Spinal cord (tissue), 10 donors: ENCODE measurements at places on chromosomes 2 and 18.

GRCh38 chr2:188940171-188940570 is 34.0 kb upstream of the COL3A1 start:
- DNase-seq, result peak; percentile 45

DNA sequence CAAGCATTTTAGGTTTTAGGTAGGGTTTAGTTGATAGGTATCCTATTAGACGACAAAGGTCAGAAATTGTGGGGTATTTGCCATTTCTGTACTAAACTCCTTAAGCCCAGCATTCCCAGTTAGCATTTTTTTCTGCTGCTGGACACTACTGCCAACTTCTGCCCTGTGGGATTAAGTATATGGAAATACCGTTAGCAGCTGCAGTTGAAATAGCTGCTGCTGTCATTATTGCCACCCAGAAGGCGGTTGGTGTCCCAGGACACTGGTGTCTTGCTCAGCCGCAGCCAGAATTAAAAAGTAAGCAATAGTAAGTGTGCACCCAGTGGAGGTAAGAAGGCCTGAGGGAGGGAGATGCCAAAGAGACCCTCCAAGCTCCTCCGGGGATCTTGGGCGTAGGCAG is 1.9 kb upstream of the UXS1 start:
- DNase-seq, result no peak

- peak; percentile 44 for DNase-seq
Observed at GRCh38 chr2:85231952-85232351, 95.8 kb downstream of the TGOLN2 start.

GRCh38 chr2:191176305-191176704 is 25.5 kb upstream of the STAT4 start:
- DNase-seq, result no peak

GRCh38 chr2:61750624-61751023 is 103.2 kb downstream of the FAM161A start:
- DNase-seq, result no peak

- DNase-seq, result no peak
Observed at GRCh38 chr2:233817995-233818638, 36.2 kb downstream of the HJURP start.

DNA sequence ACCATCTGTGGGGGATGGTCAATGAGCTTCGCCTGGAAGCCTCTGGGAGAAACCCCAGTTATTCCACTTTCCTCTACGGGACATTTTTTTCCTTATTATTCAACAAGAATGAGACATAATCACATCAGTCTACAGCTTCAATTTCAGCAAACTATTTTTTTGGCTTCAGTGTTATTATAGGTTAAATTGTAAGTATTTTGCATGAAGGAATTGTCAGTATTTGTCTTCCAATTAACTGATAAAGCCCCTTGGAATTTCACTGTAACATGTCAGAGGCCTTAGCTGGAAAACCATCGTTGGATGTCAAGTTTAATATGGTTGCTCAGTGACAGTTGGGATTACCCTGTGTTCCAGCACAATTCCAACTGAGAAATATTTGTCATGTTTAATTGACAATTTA is 480.9 kb upstream of the CHST9 start:
- DNase-seq, result no peak

GRCh38 chr2:13574831-13575230 is 858.1 kb downstream of the TRIB2 start:
- no peak for DNase-seq

DNA sequence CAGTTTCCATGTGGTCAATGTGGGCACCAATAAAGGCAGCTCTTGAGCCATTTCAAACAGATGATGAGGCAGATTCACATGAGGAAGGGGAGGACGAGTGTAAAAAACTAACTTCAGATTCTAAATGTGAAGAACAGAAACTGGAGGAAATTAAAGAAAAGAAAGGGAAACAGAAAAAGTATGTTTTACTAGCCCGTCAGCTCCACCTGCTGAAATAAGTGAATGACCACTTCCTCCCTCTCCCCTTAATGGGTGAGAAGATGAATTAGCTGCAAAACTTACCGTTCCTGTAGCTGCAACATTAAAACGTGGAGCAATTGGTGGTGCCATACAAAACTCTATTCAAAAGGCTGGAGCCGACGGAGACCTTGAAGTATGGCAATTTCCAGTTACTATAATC is 203.5 kb downstream of the UXS1 start:
- no peak for DNase-seq

- DNase-seq, result no peak
Observed at GRCh38 chr18:38940863-38941531, 1375.4 kb upstream of the CELF4 start.

DNA sequence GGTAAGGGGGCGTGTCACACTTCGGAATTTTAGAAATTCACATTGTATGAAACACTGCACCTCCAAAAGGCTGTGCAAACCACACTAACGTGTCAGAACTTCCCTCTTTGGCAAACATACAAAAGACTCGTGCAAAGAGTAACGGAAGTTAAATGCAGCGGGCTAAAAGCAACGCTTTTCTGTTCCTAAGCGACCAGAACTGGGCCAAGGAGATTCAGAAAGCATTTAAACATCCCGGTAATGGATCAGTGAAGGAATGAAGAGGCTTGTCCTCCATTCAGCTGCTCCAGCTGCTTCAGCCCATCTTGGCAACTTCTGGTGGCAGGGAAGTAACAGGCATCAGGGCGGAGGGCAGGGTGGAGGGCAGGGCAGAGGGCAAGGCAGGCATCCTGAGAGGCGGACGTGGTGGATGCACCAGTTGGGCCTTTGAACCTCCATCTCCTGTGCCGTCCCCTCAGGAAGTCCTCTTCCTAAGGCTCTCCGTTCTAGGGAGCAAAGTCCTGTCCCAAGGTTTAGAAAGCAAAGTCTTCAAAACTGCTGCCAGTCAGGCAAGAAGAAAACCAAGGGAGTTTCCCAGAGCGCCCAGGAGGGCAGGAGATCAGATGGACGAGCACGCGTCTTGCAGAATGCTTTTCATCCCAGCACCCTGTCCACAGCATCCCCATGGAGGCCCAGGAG is 230.7 kb downstream of the ZNF516 start:
- peak; percentile 46 for DNase-seq

- DNase-seq, result no peak
Observed at GRCh38 chr18:46068763-46069162, 3.3 kb downstream of the PSTPIP2 start.

DNA sequence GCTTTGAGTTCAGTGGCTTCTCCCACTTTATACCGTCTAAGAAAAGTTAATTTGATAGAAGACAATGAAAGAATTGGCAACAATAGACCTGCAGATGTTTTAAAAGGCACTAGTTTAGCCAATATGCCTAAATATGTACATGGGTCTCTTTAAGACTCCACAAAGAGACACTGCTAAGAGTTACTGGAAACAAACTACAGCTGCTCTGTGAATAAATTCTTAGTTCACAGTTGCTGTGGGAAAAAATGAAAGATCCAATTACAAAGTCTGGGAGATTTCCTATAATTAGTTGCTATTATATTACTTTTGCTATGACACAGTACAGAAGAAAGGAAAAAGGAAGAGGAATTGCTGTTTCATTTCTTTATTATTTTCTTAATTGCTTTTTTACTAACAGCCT is 34.3 kb downstream of the SCN9A start:
- no peak for DNase-seq

DNA sequence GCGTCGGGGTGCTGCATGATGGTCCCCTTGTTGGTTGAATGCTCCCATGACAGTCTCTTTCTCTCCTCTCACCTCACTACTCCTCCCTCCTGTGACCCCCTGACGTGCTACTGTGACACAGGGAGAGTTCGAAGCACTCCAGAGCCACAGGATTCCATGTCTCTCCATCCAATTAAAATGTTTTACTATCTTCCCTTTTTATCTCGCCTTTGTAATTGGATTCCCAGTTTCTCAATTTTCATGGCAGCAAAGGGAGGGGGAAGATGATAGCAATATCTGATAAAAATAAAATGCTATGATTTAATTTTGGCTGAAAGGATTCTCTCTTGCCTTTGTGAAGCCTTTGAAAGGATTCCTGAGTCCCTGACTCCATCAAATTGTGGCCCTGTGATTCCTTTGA is 271.9 kb upstream of the SLC14A2 start:
- no peak for DNase-seq

- DNase-seq, result no peak
Observed at GRCh38 chr2:227503433-227504406, 31.8 kb downstream of the AGFG1 start.

DNA sequence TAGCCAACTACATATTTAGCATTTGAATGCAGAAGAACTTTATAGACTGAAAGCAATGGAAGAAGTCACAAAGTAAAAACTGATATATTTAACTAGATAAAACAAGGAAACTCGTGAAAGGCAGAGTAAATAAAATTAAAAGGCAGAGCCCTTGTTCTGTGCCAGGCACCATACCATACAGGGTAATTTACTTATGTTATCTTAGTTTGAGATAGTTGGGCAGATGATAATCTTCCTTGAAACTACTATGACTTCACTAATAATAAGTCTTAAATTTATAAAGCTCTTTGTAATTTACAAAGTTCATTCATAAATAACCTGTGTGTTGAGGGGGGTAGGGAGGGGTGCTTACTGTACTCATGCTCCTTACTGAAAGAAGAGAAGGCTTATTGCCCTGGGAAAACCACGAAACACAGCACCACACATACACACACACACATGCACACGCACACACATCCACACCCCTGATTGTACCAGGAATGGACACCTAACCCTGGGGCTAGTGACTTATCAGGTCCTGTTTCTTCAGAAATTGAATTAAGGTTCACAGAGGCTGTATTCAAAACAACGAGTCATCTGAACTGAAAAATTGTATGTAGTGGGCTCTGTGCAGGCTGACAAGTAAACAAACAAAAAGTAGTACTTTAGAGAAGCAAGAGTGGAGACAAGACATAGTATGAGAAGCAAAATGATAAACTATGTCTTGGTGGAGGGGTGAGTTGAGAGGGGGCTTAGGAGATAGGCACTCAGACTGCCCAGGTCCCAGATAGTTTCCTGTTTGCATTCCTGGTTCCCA is 38.1 kb downstream of the AGFG1 start:
- DNase-seq, result no peak

DNA sequence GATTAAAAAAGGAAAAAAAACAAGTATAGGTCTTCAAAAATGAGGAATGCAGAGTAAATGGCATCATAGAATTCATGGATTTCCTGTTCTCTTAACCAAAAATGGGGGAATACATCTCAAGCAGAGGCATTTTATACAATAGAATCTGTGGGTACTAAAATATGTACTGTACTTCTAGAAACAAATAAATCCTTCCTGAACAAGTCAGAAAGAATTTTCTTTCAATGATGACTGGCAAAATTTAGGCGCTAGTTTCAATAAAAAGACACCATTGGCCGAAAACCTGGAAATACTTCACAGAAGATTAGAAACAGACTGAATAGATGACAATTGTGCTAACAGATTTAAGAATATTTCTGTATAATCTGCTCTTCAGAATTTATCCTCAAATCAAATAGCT is 15.1 kb downstream of the TRAK2 start:
- DNase-seq, result no peak

DNA sequence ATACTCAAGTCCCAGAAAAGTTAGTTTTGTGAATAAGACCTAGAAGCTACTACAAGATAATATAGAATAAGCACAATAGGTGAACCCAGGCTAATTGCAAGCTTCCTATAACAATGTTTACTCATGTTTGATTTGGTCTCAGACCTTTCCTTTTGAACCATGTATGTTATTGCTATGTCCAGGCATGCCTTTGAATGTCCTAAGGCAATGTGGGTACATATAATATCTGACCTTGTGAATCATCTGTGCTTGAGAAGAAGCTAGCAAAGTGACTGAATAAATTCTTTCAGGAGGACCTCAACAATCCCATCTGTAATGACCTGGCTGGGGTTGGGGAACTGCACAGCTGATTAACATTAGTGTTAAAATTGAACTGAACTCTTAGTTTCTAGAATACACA is 1285.9 kb upstream of the CELF4 start:
- DNase-seq, result no peak

GRCh38 chr18:50679656-50680055 is 119.8 kb downstream of the MAPK4 start:
- DNase-seq, result no peak

DNA sequence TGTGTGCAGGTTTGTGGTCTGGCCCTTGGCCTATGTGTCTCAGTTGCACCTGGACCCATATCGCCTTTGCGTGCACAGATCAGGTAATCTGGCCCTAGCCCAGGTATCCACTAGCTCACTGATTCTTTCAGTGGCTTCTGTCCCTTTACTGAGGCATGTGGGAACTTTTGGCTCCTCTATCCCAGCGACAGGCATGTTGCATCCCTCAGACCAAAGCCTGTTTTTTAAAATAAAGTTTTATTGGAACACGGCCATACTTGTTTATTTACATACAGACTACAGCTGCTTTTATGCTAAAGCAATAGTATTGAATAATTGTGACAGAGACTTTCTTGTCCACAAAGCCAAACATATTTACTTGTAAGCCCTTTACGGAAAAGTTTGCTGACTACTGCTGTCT is 39.9 kb upstream of the UPP2 start:
- DNase-seq, result no peak

DNA sequence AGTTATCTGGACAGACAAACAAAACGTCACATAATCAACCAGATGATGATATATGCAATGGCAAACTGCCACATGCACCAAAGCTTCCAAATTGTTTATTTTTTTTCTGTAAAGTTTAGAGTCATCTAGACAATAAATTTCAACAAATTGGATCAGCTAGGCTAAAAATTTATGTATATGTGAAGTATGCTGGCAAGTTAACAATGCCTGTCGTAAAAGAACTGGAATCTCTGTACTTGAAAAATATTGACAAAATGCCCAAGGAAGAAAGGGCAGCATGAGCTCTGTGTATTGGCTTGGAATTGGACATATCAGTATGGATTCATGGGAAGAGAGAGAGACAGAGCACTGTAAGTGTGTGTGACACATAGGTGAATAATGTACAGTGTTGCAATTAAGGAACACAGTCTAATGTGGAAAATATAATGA is 309.8 kb downstream of the ERBB4 start:
- no peak for DNase-seq

- no peak for DNase-seq
Observed at GRCh38 chr18:6711467-6711866, 18.0 kb upstream of the ARHGAP28 start.

DNA sequence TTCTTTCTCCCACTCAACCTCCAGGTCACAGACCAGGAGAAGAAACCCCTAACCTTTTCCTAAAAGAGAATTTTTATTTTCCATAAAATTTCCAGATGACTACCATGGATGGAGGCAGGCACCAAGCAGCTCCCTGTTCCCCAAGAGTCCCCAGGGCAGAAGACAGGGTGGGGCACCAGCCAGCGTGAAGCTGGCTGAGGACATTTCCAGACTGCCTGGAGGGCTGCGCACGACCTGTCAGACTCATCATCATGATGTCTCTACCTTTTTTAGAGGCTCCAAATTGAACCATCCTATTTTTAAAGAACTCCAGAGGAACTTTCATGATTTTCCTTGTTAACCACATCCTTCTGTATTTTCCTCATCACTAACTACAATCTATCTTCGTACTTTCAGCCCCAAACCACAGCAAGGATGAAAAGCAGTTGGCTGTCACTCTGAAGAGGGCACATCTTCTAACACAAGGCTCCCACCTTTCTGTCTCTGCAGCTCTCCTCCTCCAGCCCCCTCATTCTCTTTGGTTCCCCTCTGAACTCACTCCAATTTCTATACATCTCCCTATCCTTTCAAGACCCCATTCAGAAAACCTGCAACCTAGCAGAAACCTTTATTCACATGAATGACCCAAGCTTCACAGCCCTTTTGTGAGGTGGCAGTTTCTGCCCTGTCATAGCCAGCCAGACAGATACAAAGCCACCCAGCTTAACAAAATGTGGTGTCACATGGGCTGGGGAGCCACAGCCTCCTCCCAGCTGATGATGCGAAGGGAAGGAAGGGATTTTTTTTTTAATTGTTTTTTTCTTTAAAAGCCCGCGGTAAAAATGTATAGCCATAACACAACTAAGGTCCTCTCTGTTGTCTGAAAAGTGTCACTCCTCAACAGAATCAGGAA is 11.1 kb downstream of the AMMECR1L start:
- no peak for DNase-seq

- DNase-seq, result no peak
Observed at GRCh38 chr2:236295481-236295880, 31.3 kb upstream of the ASB18 start.
